ENCODE measurements at places on chromosomes 4 and X.
A peak's percentile ranks its signal among the peaks of the same experiment; 100 is the strongest.

- DNase-seq = no peak
Observed at GRCh38 chr4:4981427-4981826, 37.8 kb downstream of the CYTL1 start.

- no peak for DNase-seq
Observed at GRCh38 chrX:2220829-2221567, 279.8 kb downstream of the DHRSX start.

DNA sequence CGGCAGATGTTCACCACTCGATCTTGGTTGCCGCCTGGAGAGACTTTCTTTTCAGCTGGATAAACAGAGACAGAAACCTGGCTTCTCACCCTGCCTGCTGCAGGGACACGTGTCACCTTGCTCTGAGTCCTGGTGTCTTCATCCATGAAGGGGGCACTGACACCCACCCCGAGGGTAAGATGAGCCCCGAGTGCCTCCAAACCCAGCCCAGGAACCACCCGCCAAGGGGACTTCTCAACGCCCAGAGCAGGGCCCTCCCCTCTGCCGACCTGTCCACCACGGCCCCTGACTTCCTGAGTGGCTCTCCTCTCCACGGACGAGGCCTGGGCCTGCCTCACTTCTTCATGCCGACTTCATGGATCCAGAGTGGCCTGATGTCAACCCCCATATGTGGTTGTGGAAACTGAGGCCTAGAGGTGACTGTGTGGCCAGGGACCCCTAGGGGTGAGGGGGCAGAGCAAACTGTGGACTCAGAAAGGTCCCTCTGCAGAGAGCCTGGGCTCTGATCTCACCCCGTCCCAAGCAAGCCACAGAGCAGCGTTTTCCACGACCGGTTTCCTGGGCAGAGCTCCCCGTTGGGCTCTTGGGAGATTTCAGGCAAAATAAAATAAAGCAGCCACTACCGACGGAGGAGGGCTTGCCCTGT, 5.1 kb downstream of the ADRA2C start:
- no peak for DNase-seq

GRCh38 chr4:138297743-138298405, 55.7 kb upstream of the SLC7A11 start:
- no peak for DNase-seq

- DNase-seq = no peak
Observed at GRCh38 chr4:113824396-113824795, 62.9 kb upstream of the CAMK2D start.

- DNase-seq = no peak
Observed at GRCh38 chrX:119541188-119541587, 24.0 kb downstream of the STEEP1 start.

- no peak for DNase-seq
Observed at GRCh38 chr4:2731907-2732317, 24.2 kb downstream of the TNIP2 start.

- DNase-seq = no peak
Observed at GRCh38 chrX:31139961-31140360, 68.1 kb upstream of the FTHL17 start.

GRCh38 chr4:22413471-22413870, 102.4 kb downstream of the ADGRA3 start:
- DNase-seq = no peak

- no peak for DNase-seq
Observed at GRCh38 chr4:70619778-70620177, 8.8 kb upstream of the ENAM start.

DNA sequence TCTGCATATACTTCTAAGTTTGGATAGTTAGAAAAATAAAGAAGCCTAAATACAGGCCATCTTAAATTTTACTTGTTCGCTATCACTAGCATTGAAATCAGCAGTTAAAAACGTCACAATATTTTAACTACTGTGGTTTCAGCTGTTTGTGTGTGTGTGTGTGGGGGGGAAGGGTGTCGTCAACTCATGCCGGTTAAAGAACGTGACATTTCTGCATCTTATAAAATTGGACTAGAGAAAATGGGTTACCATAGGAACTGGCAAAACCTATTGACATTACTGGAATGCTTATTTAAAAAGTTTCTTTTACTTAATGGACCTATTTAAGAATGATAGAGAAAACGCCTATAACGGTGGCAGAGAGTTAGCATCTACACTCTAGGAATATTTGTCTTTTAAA, 1.2 kb upstream of the CNKSR2 start:
- DNase-seq = no peak

DNA sequence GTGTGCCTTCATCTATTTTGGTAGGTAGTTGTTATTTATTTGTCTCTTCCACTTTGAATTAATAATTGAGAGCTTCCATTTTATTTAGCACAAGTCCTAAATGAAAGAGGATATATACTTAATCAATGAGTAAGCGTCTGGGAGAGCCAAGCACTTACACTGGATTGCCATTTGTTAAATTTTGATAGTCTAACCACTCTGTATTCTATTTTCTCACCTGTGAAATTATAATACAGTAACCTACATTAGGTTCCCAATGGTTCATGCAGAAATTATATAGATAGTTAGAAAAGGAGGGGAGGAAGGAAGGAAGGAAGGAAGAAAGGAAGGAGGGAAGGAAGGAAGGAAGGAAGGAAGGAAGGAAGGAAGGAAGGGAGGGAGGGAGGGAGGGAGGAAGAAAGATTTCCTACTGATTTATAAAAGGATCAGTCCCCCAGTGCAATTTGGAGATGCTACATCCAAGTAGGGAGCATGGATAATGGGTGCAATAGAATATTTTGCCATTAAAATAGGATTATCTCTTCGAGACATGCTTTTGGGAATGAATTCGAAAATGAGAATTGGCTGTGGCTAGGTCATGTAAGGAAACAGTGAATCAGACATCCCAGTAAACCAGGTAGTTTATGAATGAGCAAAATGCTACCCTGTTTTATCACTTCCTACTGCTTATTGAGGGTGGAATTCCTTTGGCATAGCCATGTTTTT, 239.8 kb downstream of the PCDH7 start:
- DNase-seq = no peak

GRCh38 chrX:85503258-85504158, 124.0 kb upstream of the POF1B start:
- no peak for DNase-seq

DNA sequence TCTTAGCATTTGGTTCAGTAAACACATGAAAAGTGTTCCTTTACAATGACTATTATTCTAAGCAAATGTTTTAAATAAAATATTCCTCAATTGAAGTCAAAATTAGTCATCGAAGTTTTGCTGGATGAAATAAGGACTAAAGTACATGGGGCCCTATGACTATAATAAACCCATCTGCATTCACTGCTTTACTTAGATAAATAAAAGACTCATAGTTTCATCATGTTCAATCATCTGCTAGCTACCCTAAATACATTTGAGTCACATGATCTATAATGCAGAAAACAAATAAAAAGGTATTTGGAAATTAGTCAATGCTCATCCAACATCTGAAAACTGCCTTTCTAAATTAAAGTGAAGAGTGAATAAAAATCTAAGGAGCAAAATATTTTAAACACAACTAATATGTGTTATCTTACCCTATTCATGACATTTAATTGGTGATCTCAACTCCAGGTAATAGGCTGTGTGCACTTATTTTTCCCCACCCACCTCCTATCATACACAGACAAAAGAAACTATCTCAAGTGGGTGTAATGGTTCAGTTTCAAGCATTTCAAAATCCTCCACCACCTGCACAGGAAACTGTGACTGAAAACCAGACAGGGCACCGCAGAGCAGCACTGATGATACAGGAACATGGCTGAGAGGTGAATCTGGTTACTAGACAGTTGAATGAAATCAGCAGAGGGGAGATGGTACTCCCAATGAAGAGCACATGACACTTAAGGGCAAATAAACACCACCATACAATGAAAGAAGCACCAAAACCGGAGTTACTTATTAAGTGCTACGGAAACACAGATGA, 78.6 kb downstream of the CAMK2D start:
- no peak for DNase-seq

DNA sequence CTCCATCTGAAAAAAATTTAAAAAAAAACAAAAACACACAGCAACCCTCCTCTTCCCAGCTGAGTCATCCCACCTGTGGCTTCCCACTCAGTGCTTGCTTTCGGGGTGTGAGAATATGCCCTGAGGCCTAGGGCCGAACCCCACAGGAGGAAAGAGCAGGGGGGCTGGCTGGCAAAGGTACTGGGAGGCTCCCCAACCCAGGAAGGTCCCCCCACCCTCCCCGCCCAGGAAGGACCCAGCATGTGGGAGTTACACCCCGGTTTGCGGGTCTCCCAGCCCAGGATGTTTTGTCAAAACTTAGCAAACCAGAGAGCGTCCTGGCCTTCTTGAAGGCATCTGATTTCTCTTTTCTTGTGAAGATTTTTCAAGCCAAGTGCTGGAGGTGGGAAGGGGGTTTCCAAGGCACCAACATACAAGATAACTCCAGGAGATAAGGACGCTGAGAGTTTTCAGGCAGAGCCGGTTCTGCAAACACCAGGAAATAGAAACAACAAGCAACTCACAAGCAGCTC, 25.7 kb upstream of the CSF2RA start:
- DNase-seq = no peak

DNA sequence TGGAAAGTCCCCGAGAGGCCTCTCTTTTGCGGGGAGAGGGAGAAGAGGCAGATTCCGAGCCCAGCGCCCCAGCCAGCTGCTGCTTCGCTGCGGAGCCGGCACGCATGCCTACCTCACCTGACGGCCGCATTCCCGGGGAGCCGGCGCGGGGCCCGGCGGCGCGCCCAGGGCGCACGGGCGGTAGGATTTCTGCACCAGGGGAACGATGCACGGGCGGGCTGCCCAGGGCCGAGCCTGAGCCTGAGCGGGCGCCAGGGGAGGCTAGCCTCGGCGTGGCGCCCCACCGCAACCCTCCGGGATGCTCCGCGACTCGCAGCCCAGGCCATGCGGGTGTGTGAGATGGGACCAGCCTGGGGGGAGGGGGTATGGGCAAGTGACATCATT, 81.3 kb upstream of the SCML1 start:
- DNase-seq = no peak

DNA sequence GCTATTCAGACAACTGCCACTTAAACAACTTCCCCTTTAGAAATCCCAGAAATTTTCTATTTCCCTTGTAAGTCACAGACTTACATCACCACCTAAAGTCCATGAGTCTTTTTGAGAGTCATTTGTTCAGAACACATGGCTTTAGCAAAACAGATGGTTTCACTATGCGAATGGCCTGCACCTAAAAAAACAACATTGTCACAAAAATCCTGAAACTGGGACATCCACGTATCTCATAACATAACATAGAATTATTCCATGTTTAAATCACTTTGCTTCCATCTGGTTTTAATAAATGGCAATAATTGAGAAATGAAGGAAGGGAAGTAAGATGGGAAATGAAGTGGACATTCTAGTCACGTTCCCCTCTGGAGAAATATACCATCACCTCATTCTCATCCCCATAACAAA, 155.3 kb upstream of the EDNRA start:
- DNase-seq = no peak

DNA sequence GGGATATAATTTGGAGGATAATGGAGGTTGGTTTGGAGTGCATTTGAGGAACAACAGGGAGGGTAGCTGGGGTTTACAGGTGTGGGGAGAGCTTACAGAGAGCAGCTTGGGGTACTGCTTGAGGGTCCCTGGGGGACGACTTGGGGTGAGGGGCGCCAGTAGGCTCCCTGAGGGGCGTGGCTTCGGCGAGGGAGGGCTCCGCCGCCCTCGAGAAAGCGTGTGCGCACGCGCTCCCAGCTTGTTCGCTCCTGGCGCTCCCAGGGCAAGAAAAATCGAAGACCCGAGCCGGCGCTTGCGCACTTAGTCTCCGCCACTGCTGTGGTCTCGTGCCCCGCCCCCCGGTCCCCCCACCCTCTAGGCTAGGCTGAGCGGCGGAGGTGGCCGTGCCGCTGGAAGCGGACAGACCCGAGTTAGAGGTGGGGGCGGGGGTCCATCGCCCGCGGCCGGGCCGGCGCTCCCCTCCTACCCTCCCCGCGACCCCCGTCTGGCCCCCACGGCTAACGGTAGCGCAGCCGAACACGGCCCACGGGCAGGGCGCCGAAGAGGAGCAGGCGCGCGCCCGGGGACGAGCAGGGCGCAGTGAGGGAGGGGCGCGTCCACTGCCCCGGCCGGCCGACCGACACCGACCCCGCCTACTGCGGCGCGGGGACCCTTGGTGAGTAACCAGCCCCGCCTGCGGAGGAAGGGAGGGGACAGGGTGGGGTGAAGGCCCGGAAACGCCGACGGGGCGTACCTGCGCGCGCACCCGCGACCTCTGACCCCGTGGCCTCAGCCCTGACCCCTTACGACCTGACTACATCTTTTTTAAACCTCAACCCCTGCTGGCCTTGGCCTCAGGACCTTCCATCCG, 5.4 kb upstream of the CCDC120 start:
- peak; percentile 69 for DNase-seq

GRCh38 chrX:10480861-10481260, 139.5 kb downstream of the MID1 start:
- DNase-seq = no peak

DNA sequence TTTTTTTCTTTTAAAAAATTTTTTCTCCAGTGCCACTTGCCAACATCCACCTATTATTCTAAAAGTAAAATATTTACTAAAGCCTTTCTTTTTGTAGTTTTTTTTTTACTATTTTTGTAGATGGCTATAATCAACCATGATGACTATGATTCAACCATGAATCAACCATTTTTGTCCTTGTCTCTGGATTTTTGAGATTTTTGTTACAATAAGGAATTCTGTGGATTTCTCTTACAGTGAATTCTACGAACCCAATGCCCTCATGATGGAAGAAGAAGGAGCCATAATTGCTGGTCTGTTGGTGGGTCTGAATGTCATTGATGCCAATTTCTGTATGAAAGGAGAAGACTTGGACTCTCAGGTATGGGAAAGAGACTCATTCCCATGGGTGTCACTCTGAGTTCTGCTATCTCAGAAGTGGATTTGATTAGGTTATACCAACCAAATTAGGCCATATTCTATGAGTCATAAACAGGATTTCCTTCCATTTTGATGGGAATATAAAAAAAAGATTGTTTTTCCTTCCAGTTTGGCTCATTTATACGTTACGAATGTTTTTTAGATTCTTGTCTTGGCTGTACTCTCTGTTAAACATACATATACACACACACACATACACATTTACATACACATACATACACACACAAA, 46.7 kb downstream of the RUFY3 start:
- no peak for DNase-seq

DNA sequence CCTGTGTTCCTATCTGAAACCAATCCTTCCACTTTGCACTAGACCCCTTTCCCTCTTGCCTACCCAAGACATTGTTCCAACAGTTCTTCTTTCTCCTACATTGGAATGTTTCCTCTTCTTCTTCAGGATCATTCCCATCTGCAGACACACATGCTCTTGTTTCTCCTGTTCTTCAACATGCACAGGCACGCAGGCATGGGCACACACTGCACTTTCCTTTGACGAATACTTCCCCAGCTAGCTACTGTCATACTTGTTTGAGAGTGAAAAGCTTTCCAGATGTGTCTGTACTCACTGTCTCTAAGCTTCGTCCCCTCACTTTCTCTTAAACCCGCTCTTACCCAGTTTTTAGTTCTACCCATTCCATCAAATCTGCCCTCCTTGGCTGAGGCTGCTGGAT, 31.8 kb upstream of the ERVMER34-1 start:
- no peak for DNase-seq

GRCh38 chr4:99811850-99812249, 4.8 kb upstream of the DAPP1 start:
- DNase-seq = no peak
